NCI-H1694 treated with DMSO at 0.1 percent for 48 hours (cell line): ENCODE measurements at places on chromosomes 5 and 9.

GRCh38 chr5:138303372-138303771 is 28.2 kb downstream of the CDC25C start:
- DNase-seq, result no peak

DNA sequence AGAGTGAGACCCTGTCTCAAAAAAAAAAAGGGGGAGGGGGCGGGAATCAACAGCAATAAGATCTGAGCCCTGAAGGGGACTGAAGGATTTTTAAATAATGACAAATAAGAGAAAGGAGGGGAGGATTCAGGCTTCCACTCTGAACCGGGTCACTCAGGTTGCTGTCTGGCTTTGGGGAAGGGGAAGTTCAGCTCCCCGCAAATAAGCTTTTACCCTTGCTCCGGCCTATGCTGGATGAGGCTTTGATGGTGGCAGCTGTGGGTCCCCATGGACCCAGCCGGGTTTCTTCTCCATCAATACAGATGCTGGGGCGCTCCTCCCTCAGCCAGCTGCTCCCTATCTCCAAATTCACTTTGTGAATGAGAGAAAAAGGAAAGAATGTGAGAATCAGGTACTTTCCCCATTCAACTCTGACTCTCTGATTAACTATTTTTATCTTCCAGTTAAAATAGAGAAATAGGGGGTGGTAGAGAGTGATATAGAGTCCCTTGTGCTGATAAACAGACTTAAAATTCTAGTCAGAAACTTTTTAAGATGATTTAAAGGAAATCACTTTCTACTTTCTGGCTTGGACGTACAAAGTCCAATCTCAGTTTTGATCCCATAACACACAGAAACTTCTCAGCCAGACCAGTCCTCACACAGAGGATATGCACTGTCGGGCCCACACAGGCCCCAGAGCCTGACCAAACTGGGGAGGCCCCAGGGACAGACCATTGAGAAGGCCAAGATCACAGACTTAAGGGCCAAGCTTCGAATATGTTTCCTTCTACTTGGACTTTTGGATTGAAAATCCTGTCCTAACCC is 39.6 kb downstream of the C5orf15 start:
- DNase-seq, result no peak

DNA sequence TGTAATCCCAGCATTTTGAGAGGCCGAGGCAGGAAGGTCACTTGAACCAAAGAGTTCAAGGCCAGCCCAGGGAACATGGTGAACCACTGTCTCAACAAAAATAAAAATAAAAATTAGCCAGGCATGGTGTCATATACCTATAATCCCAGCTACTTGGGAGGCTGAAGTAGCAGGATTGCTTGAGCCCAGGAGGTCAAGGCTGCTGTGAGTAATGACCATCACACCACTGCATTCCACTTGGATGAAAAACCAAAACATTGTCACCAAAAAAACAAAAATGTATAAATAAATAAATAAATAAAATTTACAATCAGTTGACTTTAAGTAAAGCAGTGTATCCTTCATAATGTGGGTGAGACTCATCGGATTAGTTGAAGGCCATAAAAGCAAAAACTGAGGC is 541.4 kb downstream of the CSNK1G3 start:
- DNase-seq, result no peak

- DNase-seq, result no peak
These were observed 223.9 kb upstream of the DMRT1 start for GRCh38 chr9:617445-618085.

GRCh38 chr5:134530301-134531077 is 5.0 kb downstream of the JADE2 start:
- no peak for DNase-seq

DNA sequence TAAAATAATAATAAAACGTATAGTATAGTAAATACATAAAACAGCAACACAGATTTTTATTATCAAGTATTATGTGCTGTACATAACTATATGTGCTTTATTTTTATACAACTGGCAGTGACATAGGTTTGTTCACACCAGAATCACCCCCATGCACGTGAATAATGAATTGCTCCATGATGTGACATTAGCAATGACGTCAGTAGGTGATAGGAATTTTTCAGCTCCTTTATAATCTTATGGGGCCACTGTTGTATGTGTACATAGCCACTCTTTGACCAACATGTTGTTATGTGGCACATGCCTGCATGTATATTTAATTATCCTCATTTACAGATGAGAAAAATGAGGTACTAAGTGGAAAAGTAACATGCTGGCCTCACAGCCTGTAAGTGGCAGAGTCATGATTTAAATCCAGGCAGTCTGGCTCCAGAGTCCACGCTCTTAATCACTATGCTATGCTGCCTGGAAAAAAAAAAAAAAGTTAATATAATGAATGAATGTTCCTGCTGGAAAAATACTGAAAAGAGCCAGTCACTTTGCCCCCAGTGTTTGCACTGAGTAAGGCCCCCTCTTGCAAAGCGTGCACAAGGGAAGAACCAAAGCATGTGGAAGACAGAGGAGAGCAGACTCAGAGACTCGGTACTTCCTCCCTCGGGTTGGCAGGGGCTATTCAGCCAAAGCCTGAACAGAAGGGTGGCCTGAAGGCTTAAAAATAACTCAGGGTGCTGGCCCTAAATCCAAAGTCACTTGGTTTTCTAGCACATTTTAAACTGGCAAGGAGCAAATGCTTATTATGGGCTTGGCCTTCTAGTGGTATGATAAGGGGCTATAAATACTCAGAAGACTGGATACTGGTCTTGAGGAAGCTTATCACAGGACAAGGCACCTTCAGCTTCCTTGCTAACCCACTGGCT is 206.8 kb downstream of the GLIS3 start:
- DNase-seq, result no peak

- DNase-seq, result no peak
These were observed 44.8 kb downstream of the LIX1 start for GRCh38 chr5:97097326-97098230.

DNA sequence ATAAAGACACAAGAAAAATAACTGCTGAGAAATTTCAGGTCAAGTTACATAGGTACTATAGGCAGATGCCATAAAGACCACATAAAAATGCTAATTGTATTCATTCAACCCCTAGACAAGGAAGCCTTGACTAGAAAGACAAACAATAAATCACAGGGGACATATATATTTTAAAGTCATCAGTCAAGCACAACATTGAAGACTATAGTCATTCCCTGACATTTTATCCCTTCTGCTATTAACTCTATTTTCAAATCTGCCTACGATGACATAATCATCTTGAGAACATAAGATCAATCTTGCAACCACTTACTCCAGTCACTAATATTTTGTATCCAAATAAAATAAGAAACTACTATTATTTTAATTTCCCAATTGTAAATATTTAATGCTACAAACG is 38.3 kb downstream of the FAM13B start:
- DNase-seq, result no peak

GRCh38 chr5:131589510-131590348 is 45.3 kb downstream of the RAPGEF6 start:
- peak; percentile 31 for DNase-seq

DNA sequence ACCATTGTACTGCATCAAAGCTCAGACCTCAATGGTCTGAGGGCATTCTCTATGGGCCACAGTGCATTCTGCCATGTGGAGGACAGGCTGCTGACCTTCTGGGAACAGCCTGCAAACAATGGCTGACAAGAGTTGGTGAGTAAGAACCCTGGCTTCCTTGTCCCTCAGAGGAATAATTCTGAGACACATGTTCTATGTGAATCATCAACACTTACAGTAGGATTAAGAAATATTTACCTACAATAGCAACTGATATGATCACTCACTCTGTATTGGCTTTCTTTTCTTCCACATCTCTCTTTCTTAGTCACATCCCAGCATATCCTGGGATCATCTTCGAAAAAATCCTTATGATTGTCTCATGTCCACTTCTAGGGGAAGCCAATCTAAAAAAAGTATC is 306.5 kb upstream of the ITGA1 start:
- DNase-seq, result no peak

GRCh38 chr5:68862560-68862959 is 231.3 kb upstream of the SLC30A5 start:
- no peak for DNase-seq

DNA sequence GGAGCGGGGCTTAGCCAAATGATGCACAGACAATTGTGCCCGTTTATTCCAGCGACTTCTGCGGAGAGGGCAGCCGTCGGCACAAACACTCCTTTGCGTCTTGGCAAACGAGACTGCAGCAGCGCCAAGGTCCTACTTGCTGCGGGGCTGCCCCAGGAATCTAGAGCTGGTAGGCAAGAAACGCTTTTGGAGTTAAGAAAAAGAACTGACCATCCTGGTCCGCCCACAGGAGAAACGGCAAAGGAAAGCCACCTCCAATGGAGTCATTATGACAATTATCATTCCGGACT is 2.3 kb downstream of the RXFP3 start:
- no peak for DNase-seq

- no peak for DNase-seq
These were observed 35.2 kb downstream of the KCNT1 start for GRCh38 chr9:135736979-135737839.

DNA sequence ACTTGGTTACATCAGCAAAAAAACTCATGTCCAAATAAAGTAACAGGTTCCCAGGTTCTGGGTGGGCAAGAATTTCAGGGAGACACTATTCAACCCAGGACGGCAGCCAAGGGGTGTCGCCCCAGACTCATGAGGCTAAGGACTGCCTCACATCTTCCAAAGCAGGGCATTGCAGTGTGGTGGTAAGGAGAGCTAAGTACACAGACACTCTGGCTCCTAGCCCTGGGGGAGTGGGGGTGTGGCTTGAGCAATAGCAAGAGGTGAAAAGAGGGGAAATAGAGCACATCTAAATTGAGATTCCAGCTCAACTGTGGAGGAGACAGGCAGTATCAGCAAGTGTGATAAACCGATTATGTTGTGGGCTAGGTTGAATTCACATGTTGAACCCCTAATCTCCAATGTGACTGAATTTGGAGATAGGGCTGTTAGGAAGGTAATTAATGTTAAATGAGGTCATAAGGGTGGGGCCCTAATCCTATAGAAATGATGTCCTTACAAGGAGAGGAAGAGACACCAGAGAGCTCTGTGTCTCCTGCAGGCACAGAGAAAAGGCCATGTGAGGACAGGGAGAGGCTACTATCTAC is 49.9 kb upstream of the MARCHF11 start:
- DNase-seq, result no peak

GRCh38 chr9:89775641-89776040 is 170.8 kb downstream of the GADD45G start:
- DNase-seq, result no peak

- no peak for DNase-seq
These were observed 56.6 kb upstream of the SPTLC1 start for GRCh38 chr9:92171822-92172221.

DNA sequence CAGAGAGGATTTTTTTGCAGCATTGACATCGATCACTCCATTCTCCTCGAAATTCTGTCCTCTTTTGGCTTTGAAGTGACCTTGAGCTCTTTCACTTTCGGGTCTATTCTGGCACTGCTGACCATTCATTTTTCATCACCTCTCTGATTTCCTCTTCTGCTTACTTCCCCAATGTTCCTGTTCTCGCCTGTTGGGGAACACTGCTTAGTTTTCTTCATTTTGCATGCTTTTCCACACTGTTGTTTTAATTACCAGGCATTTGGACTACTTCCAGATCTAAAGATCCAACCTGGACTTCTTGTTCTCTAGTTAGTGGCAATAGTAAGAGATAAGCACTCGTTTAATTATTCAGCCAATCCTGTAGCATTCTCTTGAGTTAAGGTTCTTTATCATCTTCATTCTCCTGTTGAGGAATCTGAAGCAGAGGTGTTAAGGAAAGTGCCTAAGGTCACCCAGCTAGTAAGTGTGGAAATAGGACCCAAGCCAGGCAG is 53.4 kb downstream of the MAN2A1 start:
- DNase-seq, result no peak

DNA sequence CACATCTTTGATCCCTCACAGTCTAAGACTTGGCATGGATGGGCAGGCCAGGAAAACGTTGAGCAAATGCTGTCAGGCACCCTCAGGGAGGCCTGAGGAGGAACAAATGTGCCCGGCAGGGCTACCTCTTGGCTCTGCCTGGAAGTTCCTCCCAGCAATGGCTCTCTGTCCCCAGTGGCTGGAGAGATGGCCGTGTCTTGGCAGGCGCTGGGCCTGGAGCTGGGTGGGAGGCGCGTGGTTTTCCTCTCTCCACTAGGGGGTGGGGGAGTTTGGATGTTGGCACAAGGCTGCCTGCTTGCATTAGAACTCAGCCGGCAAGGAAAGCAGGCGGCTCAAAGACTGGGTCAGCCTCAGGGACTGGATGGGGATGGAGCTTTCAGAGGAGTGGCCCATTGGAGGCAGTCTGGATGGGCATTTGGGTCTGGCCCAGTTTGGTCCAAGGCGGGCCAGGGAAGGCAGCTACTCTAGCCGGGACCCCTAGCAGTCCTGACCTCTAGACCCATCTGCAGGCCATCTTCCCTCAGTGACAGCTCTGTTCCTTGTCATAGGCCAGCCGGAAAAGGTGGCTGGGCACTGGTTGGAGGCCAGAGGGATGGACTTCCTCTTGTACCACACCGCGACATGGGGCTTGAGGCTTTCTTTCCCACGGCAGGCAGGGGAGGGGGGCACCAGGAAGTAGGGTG is 68.2 kb upstream of the STC2 start:
- no peak for DNase-seq

DNA sequence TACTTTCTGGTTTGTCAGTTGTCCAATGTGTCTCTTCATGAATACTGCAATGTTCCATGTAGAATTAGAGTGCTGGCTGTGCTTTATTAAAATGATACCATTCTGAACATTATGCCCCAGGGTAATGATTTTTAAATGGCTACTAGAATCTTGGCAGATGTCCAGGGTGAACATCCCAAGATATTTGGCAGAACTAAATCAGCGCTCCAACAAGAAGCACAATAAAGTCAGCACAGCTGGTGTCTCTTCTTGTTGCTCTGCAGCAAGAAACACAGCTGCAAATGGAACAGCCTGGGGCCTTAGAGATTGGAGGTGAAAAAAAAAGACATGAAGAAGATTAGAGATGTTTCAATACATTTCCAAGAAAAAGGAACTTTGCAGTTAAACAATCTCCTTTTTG is 248.3 kb downstream of the CDH18 start:
- peak; percentile 12 for DNase-seq

DNA sequence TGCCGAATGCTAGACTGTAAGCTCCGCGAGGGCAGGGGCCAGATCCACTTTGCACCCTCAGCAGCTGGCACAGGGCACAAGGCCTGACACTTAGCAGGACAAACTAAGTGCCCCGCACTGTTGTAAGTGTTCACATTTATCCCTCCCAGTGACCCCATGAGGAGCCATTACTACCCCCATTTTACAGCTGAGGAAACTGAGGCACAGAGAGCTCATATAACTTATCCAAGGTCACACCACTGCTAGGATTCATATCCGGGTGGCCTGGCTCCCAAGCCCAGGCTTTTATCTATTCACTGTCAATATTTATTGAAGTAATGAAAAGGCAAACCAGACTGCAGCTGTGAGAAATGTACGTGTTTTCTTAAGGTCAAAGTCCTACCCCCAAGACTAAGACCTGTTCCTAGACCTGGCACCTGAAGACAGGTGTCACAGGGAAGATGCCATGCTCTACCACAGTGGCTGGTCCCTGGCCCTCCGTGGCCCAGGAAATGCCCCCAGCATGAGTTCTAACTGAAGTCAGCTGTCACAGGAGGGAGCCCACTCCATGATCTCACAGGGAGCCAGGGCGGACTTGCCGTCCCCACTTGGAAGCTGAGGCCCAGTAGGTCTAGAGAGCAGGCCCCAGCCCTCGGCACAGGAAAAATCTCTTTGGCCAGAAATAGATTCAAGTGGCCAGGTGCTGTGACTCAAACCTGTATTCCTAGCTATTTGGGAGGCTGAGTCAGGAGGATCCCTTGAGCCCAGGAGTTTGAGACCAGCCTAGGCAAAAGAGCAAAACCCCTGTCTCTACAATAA is 74.7 kb upstream of the IL17B start:
- no peak for DNase-seq

- DNase-seq, result no peak
These were observed 51.8 kb downstream of the ELAVL2 start for GRCh38 chr9:23774266-23774665.

- no peak for DNase-seq
These were observed 9.1 kb upstream of the EXOC3 start for GRCh38 chr5:433836-434235.
